ENCODE measurements at places on chromosomes 16 and 17. TPM values are rescaled to one million over a fixed set of nuclear protein-coding genes. Genes with fewer than 3 reads are reported as not detected.
A peak's percentile ranks its signal among the peaks of the same experiment; 100 is the strongest.

Gene WNT3
- total RNA-seq, result 0.79 TPM

Gene JPH3
- not detected for total RNA-seq

Gene SCARF1
- total RNA-seq, result 0.53 TPM

Gene GABARAP
- 64.3 TPM for total RNA-seq

Gene RPL13
- total RNA-seq, result 4,913 TPM

Gene TMEM238L
- total RNA-seq, result not detected

Gene KIF2B
- total RNA-seq, result not detected

Gene CCL4L2
- not detected for total RNA-seq

Gene TEKT5
- 0.53 TPM for total RNA-seq

Gene MPP3
- 7.2 TPM for total RNA-seq

Gene ADAD2
- not detected for total RNA-seq

Gene ADCY7
- total RNA-seq, result 29.2 TPM

Gene RBFOX1
- not detected for total RNA-seq

DNA sequence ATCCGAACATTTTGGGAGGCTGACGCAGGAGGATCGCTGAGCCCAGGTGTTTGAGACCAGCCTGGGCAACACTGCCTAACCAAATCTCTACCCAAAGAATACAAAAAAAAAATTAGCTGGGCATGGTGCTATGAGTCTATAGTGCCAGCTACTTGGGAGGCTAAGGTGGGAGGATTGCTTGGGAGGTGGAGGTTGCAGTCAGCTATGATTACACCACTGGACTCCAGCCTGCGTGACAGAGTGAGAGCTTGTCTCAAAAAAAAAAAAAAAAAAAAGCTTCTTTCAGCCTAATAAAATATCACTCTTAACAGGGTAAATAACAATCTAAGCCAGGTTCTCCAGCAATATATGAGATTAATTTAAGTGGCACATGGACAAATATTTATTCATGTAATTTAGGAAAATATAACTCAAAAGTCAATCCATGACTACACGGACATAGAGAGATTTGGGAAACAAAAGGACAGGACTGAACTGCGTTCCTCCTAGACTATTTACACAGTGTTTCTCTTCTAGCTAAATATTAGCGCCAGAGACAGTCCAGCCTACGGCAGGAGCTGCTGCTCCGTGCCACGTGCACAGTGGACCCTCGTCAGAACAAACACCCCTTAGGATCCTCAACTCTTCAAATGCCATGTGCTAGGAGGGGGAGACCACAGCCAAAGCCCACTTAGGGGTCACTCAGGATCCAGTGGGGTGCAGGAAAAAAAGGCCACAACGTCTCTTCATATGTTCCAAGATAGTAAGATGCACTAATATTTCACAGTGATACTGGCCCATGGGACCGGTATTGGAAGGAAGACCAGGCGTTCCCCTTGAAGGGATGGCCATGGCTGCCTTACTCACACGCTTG, 8.7 kb downstream of the USP36 start:
- no peak for DNase-seq

GRCh38 chr16:10581507-10581906, 1.1 kb upstream of the EMP2 start:
- DNase-seq, result no peak

- no peak for DNase-seq
Observed at GRCh38 chr17:71919896-71920295, 200.9 kb upstream of the SOX9 start.

- DNase-seq, result no peak
Observed at GRCh38 chr16:54244061-54244886, 42.3 kb downstream of the IRX3 start.

GRCh38 chr17:71229070-71229469, 891.8 kb upstream of the SOX9 start:
- no peak for DNase-seq

GRCh38 chr17:80737106-80738019, 192.7 kb downstream of the RPTOR start:
- DNase-seq, result no peak

DNA sequence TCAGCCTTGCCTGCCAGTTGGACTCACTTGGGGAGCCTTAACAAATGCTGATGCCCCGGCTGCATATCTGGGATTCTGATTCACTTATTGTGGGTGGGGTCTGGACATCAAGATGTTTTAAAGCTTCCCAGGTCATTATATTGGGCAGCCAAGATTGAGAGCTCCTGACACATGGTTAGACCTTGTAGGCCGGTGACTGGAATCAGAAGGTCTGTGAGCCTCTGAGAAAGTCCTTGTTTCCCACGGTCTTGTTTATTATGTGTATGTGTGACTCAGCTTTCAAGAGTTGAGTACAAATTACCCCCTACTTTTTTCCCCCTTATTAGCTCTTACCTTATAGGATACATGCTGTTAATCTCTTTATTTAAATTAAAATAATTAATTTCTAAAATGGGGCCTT, 103.5 kb downstream of the ABCC1 start:
- no peak for DNase-seq

- DNase-seq, result peak; percentile 47
Observed at GRCh38 chr17:35543856-35544255, 6.4 kb upstream of the SLFN12L start.

GRCh38 chr16:720447-720989, 428 bp upstream of the ANTKMT start:
- no peak for DNase-seq

- DNase-seq, result no peak
Observed at GRCh38 chr17:29107084-29107483, 64.1 kb downstream of the PIPOX start.

- DNase-seq, result peak; percentile 83
Observed at GRCh38 chr16:11094075-11094856, 149.9 kb downstream of the CLEC16A start.

- no peak for DNase-seq
Observed at GRCh38 chr16:66474750-66475199, 47.7 kb downstream of the BEAN1 start.

DNA sequence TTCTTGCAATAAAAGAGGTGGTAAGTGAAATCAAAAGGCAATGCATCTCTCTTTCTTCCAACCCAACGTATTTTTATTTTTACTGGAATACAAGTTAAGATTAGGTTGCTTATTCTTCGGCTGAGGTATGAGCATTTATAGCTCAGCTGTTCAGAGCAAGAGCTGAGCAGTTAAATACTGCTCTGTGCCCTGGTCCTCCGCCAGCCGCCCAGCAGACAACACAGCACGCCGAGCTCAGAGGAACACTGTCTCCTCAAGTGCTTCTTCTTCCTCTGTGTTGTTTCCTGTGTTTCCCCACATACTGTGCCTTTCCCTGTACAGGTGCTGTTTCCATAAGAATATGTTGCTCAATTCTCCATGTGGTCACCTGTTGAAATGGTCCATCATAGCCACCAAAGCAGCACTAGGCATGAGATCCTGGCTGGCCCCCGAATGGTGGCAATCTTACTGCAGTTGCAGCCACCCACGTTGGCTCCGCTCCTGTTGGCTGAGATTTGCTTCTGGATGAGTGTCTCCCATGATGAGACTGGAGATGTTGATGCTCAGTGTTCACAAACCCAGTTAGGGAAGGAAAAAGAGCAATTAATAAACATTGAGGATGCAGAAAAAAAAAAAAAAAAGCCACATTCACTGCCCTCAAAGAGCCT, 515.3 kb downstream of the GRIN2A start:
- no peak for DNase-seq

DNA sequence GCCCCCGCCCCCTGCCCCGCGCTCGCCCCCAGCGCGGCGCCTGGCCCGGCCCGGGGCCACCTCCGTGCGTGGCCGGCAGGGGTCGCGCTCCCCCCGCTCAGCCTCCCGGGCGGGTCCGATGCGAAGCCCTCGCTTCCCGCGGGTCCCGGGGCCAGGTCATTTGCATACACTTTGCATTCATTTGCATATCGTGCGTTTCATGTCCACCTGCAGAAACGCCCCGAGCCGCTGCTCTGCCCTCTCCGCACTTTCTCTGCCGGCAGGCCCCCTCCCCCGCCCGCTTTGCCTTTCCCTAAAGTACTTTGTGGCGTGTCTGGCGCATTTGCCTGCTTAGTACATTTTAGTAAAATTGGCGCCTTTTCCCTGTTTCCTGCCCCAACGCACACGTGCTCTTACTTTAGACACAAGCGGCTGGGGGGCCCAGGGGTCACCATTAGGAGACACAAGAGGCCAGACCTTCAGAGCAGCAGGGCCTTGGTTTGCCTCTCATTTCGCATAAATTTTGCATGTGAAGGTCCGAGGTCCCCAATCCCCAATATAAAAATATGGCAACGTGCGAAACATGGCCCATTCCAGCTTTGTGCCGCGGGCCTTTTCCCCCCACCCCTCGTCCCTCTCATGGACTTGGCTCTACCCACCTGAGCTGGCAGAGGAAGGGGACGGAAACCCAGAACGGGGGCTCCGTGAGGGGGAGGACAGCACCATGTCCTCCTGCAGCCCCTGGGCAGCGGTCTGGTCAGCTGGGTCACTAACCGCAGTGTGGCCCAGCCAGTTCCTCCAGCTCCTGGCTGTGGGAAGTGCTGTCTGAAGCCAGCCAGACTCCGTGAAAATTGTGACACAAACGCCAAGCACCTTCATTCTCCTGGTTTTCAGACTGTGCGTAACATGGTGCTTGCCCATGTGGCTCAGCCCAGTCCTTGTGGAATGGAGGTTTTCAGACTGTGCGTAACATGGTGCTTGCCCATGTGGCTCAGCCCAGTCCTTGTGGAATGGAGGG, 34.8 kb downstream of the CBFA2T3 start:
- no peak for DNase-seq

DNA sequence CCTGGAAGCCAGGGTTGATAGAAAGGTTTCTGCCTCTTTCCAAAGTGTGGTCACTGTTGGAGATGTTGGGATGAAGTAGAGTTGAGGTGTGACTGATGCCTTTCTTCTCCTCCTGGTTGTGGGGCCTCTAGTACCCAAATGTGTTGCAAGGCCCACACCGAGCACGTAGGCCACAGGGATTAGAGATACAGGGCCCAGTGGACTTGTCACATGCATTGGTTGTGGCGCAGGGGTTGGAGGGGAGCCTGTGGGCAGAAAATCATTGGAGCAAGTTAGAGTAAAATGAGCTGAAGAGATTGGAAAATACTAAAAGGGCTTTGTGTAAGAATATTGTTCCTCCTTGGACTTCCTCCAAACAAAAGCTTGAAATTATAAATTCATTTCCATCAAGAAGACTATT, 4.6 kb downstream of the KRT33A start:
- no peak for DNase-seq

- no peak for DNase-seq
Observed at GRCh38 chr16:85650844-85651628, 37.7 kb downstream of the GINS2 start.

GRCh38 chr17:53629188-53629587, 193.5 kb upstream of the KIF2B start:
- DNase-seq, result peak; percentile 22

- peak; percentile 43 for DNase-seq
Observed at GRCh38 chr17:47276868-47277267, 23.2 kb downstream of the ITGB3 start.

DNA sequence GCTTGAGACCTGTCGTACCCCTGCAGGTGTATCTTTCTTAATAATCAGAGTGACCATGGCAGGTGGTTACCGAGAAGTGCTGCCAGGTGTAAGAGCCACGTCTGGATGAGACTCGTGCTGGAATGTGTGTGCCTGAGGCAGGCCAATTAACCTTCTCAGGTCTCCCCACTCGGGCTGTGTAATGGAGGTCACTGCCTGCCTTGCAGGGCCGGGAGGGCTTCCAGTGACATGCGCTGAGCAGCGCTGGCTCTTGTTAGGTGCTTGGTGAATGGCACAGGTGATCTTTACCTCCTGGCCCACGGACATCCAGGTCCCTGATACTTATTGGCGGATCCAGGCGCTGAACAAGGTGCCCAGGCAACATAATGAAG, 4.6 kb upstream of the GSE1 start:
- DNase-seq, result no peak

DNA sequence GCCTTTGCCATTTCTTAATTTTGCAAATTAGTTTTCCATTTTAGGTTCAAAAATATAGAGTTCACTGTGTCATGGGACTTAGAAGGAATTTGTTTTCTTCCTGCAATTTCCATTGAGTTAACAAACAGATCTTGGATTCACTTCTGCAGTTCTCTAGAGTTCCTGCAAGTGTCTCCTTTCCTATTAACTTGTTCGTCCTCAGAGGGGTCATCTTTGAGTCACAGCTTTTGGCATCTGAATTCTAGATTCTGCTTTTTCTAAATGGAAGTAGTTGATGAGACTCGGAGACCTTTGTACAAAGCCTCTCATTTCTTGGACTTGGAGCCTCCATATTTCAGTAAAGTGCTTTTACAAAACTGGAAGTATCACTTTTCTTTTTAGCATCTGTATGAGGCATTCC, 323.3 kb downstream of the BCAS3 start:
- DNase-seq, result no peak

GRCh38 chr16:51429041-51429440, 278.0 kb upstream of the SALL1 start:
- DNase-seq, result no peak

GRCh38 chr17:82241183-82241925, 12.5 kb downstream of the SLC16A3 start:
- peak; percentile 75 for DNase-seq

- DNase-seq, result peak; percentile 68
Observed at GRCh38 chr16:58021661-58022551, 3.6 kb upstream of the MMP15 start.

GRCh38 chr17:50352072-50352692, 6.3 kb downstream of the XYLT2 start:
- no peak for DNase-seq

- no peak for DNase-seq
Observed at GRCh38 chr16:81429045-81429521, 15.5 kb upstream of the CMIP start.
